ENCODE measurements at places on chromosomes 6 and 20. TPM values are rescaled to one million over a fixed set of nuclear protein-coding genes. Genes with fewer than 3 reads are reported as not detected.

DNA sequence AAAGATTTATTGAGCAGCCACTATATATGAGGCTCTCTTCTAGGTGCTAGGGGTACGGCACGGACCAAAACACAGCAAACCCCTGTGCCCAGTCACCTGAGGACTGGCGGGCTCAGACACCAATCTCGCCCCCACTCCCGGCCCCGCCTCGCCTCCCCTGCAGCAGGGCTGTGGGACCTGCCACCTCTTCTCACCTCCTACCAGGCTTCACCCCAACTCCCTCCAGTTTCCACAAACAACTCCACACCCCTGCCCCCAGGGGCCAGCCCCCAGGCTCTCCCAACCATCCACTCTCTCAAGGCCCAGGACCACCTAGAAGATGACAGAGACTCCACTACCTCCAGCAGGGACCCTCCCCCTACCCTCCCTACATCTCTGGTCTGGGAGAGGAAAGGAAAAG lies 6.5 kb downstream of the TFEB start:
- no peak for DNase-seq

GRCh38 chr20:61350500-61351250 lies 98.6 kb downstream of the CDH4 start:
- DNase-seq: no peak

GRCh38 chr6:137995371-137995770 lies 111.8 kb downstream of the PERP start:
- DNase-seq: no peak

DNA sequence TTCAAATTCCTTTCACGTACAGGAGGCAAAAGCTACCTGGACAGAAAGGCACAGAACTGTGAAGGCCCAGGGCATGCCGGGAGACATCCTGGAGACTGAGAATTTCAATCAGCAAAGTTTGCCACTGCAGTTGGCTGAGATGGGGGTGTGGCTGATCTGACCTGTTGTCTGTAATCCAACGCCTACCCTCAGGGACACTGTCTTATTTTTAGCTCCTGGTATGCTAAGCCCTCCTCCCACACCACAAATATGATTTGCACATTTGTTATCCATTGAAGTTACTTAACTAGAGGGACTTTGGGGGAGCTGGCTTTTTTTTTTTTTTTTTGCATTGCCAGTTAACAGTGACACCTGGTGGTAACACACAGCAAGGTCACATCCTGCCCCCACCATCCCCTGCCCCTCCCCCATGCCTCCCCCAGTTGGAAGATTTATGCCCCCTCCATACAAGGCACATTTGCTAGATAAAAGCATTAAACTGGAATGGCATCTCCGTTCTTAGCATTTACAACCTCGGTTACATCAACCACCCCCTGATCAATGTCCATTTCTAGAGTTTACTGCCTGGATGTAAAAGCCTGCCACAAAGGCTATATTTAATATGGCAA lies 40.4 kb downstream of the TTI1 start:
- peak; percentile 47 for DNase-seq

- DNase-seq: no peak
Measured at GRCh38 chr6:42123379-42124103, 18.9 kb downstream of the C6orf132 start.

- no peak for DNase-seq
Measured at GRCh38 chr6:124027392-124027791, 223.7 kb downstream of the NKAIN2 start.

- no peak for DNase-seq
Measured at GRCh38 chr6:45742591-45742990, 273.1 kb downstream of the CLIC5 start.

DNA sequence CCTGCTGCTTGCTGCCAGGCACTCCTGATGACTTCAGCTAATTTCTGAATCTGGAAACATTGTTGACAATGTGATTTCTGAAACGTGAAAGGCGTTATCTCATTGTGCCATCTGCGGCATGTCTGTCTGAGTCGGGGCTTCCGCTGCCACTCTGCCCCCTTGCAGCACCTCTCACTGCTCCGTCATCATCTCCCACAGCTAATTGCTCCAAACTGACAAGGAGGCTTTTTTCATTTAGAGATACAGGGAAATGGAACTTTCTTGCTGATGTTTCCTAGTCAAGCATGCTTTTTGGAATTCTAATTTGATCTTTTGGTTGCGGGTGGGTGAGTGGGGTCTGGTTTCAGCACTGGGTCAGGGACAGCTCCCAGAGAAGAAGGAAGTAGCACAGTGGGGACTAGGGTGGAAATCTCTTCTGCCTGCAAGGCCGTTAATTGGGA lies 233.5 kb downstream of the DHX35 start:
- no peak for DNase-seq

DNA sequence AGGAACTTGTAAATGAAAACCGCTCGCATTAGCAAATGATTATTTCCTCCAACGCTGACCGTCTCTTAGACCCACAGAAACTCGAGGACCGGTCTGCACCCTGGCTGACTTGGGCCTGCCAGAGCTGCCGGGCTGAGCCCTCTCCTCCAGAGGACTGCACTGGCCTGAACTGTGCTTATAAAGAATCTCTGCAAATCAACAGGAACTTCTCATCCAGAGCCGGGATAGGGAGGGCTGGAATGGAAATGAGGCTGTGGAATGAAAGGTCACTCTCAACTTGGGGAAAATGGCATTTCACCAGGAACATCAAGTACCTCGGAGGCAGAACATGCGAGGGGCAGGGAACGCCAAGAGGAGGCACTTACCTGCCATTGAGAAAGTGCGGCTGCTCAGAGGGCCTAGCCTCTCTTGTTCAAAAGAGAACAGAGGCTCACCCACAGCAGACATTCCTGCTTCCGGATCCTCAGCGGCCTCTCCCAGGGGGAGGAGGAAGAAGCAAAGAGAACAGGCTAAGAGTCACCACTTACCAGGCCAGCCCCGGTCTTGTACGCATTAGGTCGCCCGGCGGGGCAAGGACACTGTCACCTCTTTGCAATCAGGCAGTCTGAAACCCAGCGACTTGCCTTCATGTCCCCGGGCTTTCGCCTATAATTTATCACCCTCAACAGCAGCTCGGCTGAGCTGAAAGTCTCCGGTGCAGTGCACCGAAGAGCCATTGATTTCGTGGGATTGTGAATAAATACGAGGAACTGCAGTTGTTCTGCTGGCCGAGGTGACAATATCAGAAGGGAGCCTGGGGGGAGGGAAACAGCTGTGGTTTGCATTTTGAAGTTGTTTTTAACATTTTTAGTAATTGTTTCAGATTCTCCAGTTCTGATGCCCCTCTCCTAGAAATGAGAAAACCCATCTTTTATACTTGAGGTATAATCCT lies 37.6 kb downstream of the ZMYND8 start:
- no peak for DNase-seq

GRCh38 chr6:50091641-50092040 lies 41.9 kb upstream of the DEFB112 start:
- DNase-seq: no peak

- no peak for DNase-seq
Measured at GRCh38 chr20:40678286-40678875, 10.7 kb downstream of the MAFB start.

GRCh38 chr20:46963758-46964617 lies 69.3 kb downstream of the EYA2 start:
- no peak for DNase-seq

- no peak for DNase-seq
Measured at GRCh38 chr6:107737397-107737793, 86.7 kb downstream of the SCML4 start.

DNA sequence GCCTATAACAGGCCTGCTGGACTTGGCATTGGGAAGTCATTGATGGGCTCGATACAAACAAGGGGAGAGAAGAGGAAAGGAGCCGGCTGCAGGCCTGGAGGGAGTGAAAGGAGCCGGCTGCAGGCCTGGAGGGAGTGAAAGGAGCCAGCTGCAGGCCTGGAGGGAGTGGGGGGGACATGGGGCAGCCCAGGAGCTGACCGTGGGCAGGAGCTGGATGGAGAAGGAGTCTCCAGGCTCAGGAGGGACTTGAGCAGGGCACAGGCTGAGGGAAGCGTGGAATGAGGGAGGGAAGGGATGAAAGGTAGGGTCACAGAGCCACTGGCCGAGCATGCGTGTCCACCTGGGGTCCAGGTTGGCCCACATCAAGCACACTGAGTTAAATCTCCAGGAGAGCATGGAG lies 32.0 kb downstream of the RPP40 start:
- DNase-seq: no peak

DNA sequence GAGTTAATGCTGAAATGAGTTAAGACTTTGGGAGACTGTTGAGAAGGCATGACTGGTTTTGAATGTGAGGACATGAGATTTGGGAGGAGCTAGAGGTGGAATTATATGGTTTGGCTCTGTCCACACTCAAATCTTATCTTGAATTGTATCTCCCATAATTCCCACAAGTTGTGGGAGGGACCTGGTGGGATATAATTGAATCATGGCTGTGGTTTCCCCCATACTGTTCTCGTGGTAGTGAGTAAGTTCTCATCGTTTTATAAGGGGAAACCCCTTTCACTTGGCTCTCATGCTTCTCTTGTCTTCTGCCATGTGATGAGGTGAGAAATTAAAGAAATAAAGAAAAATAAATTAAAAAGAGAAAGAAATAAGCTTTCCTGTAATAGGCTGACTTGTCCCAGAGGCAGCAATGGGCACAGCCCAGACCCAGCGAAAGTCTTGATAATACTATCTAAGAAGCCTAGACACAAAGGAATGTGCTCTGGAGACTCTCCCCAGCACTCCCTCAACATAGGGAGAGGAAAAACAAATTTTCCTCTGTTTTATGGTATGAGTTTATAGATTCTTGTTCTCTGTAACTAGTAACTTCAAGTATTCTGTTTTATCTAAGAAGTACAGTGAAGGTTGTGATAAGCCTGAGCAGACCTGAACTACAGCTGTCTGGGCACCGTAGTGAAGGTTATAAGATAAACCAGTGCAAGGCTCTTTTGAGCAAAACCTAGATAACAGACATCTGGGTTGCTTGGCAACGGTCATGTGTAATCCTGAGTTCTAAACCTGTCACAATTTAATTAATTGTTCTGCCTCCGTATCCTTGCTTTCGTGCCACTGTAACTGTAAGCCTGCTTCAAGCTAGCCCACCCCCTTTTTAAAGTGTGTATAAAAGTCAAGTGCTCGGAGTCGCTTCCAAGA lies 88.9 kb upstream of the ECI2 start:
- DNase-seq: no peak

- DNase-seq: no peak
Measured at GRCh38 chr20:51862796-51863195, 60.5 kb upstream of the SALL4 start.

- DNase-seq: no peak
Measured at GRCh38 chr6:43900916-43901732, 131.1 kb downstream of the VEGFA start.

DNA sequence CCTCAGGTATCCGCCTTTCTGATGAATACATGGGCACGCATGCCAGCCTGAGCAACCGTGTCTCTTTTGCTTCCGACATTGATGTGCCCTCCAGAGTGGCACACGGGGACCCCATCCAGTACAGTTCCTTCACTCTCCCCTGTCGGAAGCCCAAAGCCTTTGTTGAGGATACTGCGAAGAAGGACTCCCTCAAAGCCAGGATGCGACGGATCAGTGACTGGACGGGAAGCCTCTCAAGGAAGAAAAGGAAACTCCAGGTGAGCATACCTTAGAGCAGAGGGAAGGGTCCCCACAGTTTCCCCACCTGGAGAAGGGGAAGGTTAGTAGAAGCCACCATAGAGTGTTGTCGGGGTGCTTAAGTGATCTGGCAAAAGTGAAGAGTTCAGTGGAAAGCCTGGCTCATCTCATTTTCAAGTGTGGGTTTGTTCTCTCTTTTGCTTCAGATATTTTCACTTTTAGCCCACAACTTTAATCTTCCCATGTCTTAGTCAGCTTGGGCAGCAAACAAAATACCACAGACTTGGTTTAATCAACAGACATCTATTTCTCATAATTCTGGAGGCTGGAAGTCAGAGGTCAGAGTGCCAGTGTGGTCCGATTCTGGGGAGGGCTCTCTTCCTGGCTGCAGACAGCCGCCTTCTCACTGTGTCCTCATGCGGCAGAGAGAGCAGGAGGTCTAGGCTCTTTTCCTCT lies 133.5 kb upstream of the CLDN20 start:
- DNase-seq: no peak

DNA sequence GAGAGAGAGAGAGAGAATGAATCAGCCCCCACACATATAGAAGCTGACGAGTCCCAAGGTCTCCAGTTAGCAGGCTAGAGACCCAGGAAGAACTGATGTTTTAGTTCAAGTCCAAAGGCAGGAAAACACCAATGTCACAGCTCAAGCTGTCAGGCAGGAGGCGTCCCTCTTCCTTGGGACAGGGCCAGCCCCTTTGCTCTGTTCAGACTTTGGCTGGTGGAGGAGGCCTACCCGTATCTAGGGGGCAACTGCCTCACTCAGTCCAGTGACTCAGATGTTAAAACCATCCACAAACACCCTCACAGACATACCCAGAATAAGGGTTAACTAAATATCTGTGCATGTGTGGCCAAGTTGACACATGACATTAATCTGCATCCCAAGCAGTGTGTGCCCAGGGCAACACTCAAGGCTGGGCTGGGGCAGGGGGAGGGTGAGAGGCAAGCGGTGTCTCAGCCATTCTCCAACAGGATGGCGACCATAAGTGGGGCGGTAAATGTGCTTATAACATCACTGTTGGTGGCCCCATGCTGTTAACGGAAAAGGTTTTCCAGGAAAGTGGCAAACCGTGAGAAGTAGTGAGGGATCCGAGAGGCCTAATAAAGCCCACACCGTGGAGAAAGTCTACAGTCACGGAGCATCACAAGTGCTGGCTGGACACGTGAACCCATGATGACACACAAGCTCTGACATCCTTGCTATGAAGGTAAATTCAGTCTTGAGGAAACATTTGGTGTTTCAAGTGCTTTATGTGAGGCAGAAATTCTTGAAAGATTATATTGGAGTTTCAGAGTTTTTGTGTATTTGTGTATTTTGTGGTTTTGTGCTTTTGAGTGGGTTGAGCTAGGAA lies 28.1 kb downstream of the RAMACL start:
- no peak for DNase-seq

DNA sequence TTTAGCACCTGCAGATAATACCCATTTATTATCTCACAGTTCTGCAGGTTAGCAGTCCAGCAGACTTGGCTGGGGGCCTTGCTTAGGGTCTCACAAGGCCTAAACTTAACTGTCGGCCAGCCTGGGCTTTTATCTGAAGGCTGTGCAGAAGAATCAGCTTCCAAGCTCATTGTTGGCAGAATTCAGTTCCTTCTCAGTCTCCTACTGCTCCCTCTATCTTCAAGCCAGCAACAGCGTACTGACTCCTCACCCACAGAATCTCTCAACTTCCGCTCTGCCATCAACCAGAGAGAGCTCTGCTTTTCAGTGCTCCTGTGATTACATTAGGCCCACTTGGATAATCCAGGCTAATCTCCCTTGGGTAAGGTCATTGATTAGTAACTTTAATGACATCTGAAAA lies 30.2 kb upstream of the NHSL1 start:
- no peak for DNase-seq

GRCh38 chr6:89290401-89291155 lies 24.5 kb downstream of the GABRR2 start:
- DNase-seq: no peak

Gene SLC17A2
- total RNA-seq: not detected

Gene ACSS1
- 10.0 TPM for total RNA-seq

Gene CDH22
- total RNA-seq: not detected

Gene FAM120B
- 11.3 TPM for total RNA-seq

Gene MYL9
- total RNA-seq: not detected

Gene DEFB119
- not detected for total RNA-seq

Gene SAMD10
- total RNA-seq: not detected

Gene GABRR1
- not detected for total RNA-seq

Gene GUCA1A
- not detected for total RNA-seq

Gene PRL
- not detected for total RNA-seq

Gene PPARD
- 2.9 TPM for total RNA-seq

Gene DNMT3B
- 2.3 TPM for total RNA-seq
